ENCODE measurements at places on chromosomes 12 and 14. TPM values are rescaled to one million over a fixed set of nuclear protein-coding genes. Genes with fewer than 3 reads are reported as not detected.

TMTC3 gene
- 32.5 TPM for total RNA-seq

LYSET gene
- total RNA-seq = 11.6 TPM

CLIP1 gene
- total RNA-seq = 106 TPM

SYCP3 gene
- 0.26 TPM for total RNA-seq

ATF7 gene
- 11.4 TPM for total RNA-seq

PHC1 gene
- total RNA-seq = 15.2 TPM

RPS29 gene
- 1,182 TPM for total RNA-seq

PRH2 gene
- total RNA-seq = not detected

NKX2-1 gene
- not detected for total RNA-seq

MDGA2 gene
- not detected for total RNA-seq

KERA gene
- total RNA-seq = not detected

KRT2 gene
- total RNA-seq = not detected

GALNT8 gene
- under 0.01 TPM for total RNA-seq

HOXC10 gene
- total RNA-seq = not detected

NXPH4 gene
- total RNA-seq = 0.50 TPM

IGFBP6 gene
- 973 TPM for total RNA-seq

Data from fibroblast of lung (primary cell).